ENCODE measurements at places on chromosomes 4 and X.

DNA sequence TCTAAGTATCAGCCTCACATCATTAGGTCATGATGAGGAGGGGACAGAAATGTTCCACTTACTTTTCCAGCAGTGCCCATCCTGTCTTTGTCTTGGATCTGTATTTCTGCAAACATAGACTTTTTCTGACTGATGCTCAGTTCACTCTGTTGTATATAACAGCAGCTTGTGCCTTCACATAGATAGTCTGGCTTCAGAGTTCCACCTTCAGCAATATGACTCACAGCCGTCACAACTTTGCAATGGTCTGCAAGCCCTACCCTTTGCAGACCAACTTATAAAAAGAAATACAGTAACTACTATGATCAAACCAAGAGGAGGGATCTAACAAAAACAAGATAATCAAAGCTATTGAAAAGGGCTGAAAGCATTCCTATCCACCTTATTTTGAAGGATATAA, at the start of gene ADH7:
ADH7 (minus strand) TSS at position 189 of the 400 bp plus-strand sequence; CDS start at position 80, 109 bp downstream.
- no peak for DNase-seq

GRCh38 chr4:2289955-2290333, 28.0 kb upstream of the MXD4 start:
- no peak for DNase-seq

GRCh38 chr4:118711052-118711451, 25.9 kb downstream of the METTL14 start:
- no peak for DNase-seq

GRCh38 chrX:139532834-139533233, 2.3 kb downstream of the F9 start:
- DNase-seq = no peak

DNA sequence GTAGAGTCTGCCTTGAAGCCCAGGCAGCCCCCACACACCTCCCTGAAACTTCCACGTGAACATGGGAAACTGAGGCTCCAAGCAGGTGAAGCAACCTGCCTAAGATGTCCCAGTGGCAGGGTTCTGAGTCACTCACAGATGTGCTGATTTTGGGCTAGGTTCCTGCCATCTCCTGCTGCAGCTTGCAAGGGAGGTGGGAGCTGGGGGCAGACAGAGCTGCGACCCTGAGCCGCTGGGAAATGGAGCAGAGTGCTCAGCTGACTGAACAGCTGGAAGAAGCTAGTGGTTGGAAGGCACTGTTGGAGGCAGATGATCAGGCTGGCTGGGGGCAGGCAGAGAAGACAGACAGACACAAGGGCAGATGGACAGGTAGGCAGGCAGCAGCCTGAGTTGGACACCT, 3.6 kb upstream of the FATE1 start:
- DNase-seq = no peak

DNA sequence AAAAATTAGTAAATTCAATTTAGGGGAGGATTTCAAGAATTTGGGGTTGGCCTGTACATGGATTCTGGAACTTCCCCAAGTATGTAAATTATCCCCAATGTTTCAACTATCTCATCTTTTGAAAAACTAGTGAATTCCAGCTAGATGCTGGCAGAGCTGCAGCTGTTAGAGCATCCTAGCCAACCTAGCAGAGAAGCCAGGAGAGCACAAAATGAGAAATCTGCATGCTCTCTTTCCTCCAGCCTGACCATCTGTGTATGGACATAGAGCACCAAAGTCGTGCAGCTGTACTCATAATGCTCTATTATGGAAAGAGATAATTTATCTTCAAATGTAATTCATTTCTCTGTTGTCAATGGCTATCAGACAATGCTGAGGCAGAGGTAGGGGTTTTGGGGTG, 1217.7 kb downstream of the PCDH19 start:
- no peak for DNase-seq

GRCh38 chr4:178192611-178193010, 750.4 kb upstream of the AGA start:
- no peak for DNase-seq

DNA sequence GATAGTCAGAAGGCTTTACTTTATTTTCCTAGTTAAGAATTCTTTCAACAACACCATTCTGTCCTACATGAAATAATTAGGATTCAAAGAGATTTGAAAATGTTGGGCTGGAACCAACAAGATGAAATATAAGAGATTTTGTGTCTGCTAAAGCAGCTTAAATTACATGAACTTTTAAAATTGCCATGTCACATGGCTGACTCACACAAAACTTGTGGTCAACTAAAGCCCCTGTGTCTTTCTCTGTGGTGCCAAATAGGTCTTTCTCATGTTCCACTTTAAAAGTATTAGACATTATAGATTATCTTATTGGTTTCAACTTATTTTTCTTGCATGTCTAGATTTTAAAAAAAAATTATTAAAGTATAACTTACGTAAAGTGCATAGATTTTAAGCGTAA, 60.8 kb upstream of the FHL1 start:
- DNase-seq = no peak

- DNase-seq = peak; percentile 62
Measured at GRCh38 chrX:107729558-107730297, 45.9 kb downstream of the TSC22D3 start.

GRCh38 chrX:23662853-23663252, 4.4 kb upstream of the PRDX4 start:
- no peak for DNase-seq

DNA sequence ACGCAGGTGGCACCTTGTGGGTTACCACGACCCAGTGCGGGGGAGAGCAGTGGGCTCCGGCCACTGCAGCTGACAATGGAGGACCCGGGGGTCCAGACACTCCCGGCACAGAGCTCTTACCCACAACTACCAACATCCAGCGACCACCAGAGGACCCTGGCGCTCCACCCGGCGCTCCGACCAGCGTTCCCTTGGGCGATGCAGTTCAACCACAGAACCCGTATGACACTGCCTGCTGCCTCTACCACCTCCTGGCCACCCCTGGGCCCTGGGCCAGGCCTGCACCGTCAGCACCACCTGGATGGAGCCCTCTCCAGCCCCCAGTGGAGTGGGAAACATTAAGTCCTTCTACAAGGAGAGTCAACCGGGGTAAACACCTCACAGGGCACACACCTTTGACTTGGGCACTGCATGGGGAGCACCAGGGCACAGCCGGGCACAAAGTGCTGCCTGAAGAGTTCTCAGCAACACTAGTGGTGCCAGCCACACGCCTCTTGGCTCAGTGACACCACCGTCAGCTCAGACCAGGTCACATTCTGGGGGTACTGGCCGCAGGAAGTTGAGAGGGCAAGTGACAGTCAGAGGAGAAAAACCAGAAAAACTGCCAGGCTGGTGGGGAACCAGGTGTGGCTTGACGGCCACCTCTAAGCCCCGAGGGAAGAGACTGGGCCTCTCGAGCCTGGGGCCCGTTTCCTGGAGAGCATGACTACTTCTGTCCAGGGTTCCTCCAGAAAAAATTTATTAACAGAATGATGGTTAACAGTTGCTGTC, 2.6 kb downstream of the CTBP1 start:
- DNase-seq = peak; percentile 89

DNA sequence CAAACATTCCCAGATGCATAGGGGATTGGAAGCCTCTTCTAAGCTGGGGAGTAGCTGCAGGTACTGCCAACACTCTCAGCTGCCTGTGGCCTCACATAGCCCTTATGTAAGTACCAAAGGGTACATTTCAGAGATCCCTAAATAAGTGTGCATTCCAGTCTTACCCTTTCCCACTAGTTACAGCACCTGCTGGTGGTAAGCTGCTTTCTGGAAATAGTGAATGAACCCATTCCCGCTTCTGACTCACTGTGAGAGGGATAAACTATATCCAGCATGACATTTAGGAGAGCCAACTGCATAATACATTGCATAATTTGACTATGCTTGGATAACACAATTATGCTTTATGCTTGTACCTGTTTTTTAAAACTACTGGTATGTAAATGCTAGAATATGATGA, 149.0 kb downstream of the FAM13A start:
- DNase-seq = no peak

Data from pancreas (tissue), 10 donors.